ENCODE measurements at places on chromosomes 5 and 9. TPM values are rescaled to one million over a fixed set of nuclear protein-coding genes. Genes with fewer than 3 reads are reported as not detected.
A peak's percentile ranks its signal among the peaks of the same experiment; 100 is the strongest.

GRCh38 chr5:153895266-153895665, 143.4 kb downstream of the FAM114A2 start:
- no peak overlapping the region for H3K4me3 ChIP-seq
- H3K36me3 ChIP-seq, result no peaks in the 10 kb centered on the region
- peaks cover 3% of the 10 kb centered on the region for H3K27me3 ChIP-seq
- H3K4me1 ChIP-seq, result no peaks in the 10 kb centered on the region
- no peak overlapping the region for H3K27ac ChIP-seq

DNA sequence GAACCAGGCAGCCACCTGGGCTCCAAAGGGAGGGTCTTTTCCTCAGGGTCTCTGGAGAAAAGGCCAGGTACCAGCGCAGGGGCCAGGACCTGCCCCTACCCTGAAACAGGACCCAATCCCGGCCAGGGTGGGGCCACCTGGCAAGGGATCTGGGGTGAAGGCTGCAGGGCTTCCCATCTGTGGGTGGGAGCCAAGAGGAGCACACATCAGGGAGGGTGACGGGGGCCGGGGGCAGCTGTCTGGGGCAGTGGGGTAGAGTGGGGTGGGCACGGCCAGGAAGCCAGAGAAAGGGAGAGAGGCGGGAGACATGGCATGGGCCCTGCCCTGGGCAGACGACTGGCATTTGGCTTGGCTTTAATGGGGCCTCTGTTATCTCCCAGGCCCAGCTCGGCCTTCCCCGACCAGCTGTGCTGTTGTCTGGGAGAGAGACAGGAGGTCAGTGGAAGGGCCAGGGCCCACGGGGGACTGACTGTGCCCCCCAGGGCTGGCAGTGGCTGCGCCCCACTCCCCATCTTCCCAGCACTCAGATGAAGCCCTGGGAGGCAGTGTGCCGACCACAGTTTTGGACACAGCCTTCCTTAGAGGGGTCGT, 57.2 kb upstream of the RNF130 start:
- no peak overlapping the region for H3K4me3 ChIP-seq
- peaks cover 2% of the 10 kb centered on the region for H3K4me1 ChIP-seq
- DNase-seq, result peak; percentile 28
- H3K27me3 ChIP-seq, result peaks cover 11% of the 10 kb centered on the region

GRCh38 chr5:6407558-6408259, 29.4 kb upstream of the MED10 start:
- H3K4me1 ChIP-seq, result peaks cover 3% of the 10 kb centered on the region
- no peak overlapping the region for H3K27ac ChIP-seq
- no peak for DNase-seq
- H3K4me3 ChIP-seq, result no peak overlapping the region
- peaks cover 9% of the 10 kb centered on the region for H3K27me3 ChIP-seq
- H3K36me3 ChIP-seq, result no peaks in the 10 kb centered on the region

Gene GADD45G
- 12.9 TPM for total RNA-seq

Data from activated CD8-positive, alpha-beta memory T cell treated with anti-CD3 and anti-CD28 coated beads, Interleukin-2, amount 10 ng/mL, durations not matched to agents 7 days and 5 days (primary cell).